HAP-1 (cell line): ENCODE measurements at places on chromosomes 4 and X.

DNA sequence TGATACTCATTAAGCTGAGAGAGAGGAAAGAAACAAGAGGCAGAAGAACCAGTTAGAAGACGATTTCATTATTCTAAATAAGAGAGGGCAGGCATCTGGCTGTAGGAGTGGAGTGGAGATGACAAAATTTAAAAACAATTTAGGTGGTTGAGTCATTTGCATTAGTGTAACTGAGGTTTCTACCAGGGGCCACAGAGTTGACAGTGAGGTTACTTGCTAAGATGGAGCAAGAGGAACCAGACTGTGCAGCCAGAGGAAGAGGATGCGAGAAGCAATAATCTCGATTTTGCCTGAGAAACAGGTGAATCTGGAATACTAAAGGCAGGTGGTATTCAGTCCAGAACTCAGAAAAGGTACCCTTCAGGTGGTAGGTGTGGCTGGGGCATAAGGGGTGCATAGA, 491.9 kb downstream of the MID1IP1 start:
- no peak for DNase-seq

GRCh38 chrX:105260291-105261043, 40.0 kb upstream of the TEX13A start:
- peak; percentile 10 for DNase-seq

DNA sequence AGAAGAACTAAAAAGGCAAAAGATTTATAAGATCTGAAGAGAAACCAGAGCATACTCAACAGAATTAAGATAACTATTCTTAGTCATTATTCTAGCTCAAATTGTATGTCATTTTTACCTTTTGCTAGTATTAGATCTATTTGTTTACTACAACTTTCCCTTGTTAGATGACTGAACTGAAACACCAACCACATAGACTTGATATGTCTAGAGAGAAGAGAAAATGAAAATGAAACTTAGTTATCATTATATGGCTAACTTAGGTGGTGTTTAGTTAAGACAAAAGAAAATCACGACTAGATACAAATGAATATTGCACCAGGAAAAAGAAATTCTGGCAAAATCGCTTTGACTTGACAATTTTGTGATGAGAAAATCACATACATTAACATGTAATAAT, 690.8 kb downstream of the PCDH18 start:
- no peak for DNase-seq

- no peak for DNase-seq
These were observed 2.5 kb downstream of the DCK start for GRCh38 chr4:70996018-70996360.

DNA sequence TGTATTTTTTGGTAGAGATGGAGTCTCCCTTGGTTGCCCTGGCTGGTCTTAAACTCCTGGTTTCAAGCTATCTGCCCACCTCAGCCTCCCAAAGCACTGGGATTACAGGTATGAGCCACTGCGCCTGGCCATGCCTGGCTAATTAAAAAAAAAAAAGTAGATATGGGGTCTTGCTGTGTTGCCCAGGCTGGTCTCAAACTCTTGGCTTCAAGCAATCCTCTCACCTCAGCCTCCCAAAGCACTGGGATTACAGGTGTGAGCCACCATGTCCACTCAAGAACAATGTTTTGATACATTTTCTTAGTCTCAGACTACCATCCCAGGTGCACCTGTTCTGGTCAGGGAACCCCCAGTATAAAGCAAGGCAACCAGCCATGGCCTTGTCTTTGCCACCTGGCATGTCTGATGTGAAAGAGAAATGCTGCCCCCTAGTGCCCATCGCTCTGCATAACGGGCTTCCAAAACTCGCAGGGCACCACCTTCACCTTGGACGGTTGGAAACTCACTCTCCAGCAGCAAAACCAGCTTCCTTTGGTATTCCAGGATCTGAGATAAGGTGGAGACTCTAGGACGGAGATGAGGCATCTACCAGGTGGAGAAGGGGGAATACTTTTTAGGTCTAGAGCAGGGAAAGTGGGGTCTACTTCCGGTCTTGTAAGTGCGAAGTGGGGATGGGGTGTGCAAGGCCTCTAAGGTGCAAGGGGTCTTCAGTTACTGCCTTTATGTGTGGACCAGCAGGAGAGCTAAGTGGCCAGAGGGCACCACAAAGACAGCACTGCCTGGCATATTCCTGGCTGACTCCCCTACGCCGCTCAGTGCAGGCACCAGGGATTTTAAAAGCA, 47.7 kb upstream of the AFAP1 start:
- peak; percentile 59 for DNase-seq

DNA sequence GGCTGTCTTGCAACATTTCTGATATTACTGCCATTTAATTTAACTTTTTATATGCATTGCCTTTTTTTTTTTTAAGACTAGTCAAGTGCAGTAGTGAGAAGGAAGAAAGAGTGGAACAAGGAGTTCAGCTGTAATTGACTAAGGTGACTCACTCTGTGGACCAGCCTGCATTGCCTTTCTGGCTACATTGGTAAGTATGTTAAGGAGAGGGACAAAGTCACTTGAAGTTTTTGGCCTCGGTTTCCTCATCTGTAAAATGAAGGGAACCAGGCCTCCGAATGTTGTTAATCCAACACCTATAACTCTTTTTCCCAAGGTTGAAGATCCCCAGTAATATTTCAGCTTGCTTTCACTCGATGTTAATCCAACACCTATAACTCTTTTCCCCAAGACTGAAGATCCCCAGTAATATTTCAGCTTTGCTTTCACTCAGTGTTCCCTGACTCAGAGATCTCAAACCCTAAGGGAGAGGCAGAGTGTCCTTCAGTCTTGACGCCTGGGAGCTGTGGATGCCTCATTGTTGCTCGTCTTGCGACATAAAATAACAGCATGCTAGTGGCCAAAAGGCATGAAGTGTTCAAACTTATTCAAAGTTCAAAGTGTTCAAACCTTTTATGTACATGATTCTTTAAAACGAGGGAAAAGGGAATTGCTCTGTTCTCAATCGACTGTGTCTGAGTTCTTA, 102.0 kb downstream of the SORBS2 start:
- DNase-seq, result no peak

GRCh38 chr4:80367737-80368136, 32.2 kb downstream of the CFAP299 start:
- DNase-seq, result no peak

DNA sequence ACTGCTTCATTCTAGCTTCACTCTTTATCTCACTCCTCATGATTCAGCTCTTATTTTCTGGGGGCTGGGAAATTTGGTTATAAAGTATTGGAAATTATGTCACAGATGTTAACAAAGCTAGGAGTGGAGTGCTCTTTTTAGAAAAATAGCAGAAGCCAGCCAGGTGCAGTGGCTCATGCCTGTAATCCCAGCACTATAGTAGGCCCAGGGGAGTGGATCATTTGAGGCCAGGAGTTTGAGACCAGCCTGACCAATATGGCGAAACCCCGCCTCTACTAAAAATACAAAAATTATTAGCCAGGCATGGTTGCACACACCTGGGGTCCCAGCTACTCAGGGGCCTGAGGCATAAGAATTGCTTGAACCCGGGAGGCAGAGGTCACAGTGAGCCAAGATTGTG, 97.2 kb upstream of the GUCY1A1 start:
- no peak for DNase-seq

- no peak for DNase-seq
These were observed 52.1 kb downstream of the VSIG4 start for GRCh38 chrX:65987811-65988210.

DNA sequence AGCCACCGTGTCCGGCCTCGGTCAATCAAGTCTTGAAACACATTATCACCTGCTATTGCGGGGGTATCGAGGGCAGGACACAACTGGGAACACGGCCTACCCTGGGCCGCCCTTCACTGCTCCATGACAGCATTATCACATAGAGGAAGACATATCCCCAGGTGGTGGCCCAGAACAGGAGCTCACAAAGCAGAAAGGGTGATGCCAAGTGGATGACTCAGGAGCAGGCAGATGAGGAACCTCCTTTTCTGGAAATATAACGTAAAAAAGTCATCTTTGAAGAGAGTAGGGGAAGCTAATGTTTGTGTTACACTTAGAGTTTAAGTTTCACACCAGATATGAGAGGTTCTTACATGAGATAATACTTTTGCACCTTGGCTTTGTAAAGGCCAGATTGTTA, 5.3 kb upstream of the SUPT20HL1 start:
- no peak for DNase-seq

GRCh38 chr4:168293386-168293975, 25.1 kb downstream of the DDX60 start:
- DNase-seq, result no peak

- DNase-seq, result peak; percentile 62
These were observed 4.4 kb downstream of the RBPJ start for GRCh38 chr4:26325191-26325590.

GRCh38 chrX:56796641-56797395, 67.8 kb downstream of the NBDY start:
- DNase-seq, result no peak

DNA sequence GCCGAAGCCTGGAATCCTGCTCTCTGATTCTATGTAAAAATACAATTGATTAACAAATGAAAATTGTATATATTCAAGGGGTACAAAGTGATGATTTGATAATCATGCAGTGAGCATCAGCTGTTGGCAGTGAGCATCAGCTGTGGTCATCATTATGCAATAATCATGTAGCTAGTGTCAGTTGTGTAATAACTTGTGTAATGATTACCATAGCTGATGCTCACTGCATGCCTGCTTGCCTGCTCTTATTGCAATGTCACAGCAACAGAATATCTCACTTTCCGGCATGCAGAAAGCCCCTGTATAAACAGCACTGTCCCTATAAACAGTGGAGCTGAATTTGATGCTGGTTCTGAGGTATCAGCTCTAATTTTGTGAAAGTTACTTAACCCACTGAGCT, 46.8 kb downstream of the SULT1B1 start:
- no peak for DNase-seq

GRCh38 chr4:121112530-121112929, 40.2 kb upstream of the NDNF start:
- no peak for DNase-seq

- DNase-seq, result no peak
These were observed 27.7 kb upstream of the GPC3 start for GRCh38 chrX:134013092-134013497.

GRCh38 chrX:135393051-135393450, 28.7 kb upstream of the SMIM10L2A start:
- no peak for DNase-seq

DNA sequence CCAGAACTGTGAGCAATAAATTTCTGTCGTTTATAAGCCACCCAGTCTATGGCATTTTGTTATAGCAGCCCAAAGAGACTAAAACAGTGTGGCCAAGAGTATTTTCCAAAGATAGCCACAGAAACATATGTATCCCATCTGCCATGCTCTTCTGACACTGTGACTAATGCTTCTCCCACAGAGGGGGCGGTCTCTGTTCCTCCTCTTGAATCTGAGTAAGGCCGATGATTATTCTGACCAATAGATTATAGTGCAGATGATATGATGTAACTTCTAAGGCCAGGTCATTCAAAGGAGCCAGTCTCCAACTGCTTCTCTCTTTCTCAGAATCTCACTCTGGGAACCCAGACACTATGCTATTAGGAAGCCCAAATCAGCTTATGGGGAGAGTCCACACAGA, 570.7 kb downstream of the BCOR start:
- no peak for DNase-seq

- no peak for DNase-seq
These were observed 21.5 kb downstream of the DNAAF6 start for GRCh38 chrX:107227780-107228485.

DNA sequence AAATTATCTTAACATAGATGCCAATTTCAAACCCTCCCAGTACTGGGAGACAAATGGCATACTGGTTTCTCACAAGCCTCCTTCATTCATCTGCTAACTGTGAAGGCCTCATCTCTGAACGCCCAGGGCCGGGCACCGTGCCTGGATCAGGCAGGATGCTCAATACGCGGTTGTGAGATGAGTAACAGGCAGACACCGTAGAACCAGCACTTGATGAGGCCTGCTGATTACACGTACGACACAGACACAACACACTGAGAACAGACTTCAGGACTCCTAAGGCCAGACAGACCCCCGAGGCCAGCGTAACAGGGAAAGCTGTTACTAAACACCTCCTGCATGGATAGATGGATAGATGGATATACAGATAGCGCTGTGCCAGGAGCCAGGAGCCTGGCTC, 154.6 kb downstream of the AFAP1 start:
- no peak for DNase-seq

DNA sequence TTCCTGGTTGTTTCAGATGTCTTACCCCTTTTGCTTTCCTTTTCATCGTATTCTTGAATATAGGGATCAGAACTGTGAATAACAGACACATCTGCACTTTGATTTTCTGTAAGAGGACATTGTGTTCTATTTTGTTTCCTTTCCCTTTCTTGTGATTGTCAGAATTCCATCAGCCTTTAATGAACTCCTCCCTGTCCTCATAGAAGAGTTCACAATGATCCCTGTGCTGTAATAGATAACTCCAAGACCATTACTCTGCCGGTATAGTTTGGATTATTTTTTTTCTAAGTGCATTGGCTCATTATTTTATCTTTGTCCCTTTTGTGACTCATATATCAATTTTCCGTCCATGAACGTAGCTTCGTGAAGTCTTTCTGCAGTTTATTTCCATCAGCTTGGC, 59.7 kb upstream of the PRDM8 start:
- DNase-seq, result no peak

- peak; percentile 32 for DNase-seq
These were observed 204.9 kb downstream of the SMARCA1 start for GRCh38 chrX:129318375-129318774.

DNA sequence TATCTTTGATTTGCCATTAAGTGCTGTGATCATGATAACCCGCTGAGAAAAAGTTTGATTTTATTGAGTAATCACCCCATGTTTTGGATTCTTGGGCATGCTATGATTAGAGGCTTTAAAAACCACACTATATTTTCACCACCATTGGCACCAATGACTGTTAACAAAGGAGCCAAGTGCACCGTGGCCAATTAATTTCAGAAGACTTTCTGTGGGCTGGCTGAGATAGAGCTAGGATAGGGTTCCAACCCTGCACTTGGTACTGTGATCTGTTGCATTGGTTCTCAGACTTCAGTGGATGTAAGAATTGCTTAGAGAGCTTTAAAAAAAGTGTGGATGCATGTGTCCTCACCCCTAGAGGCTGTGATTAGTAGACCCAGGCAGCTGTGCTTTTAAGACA, 32.4 kb downstream of the OCRL start:
- no peak for DNase-seq

DNA sequence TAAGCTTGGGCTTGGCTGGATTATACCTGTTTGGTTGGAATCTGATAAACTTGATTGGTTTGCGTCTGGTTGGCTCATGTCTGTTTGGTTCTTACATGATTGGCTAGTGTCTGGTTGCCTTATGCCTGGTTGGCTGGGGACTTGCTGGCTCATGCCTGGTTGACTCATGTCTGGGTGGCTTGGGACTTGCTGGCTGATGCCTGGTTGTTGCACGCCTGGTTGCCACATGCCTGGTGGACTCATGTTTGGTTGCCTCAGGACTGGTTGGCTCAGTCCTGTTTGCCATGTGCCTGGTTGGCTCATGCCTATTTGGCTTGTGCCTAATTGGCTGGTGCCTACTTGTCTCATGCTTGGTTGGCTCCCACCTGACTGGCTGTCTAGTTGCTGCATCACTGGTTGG, 104.5 kb downstream of the APOOL start:
- DNase-seq, result no peak

DNA sequence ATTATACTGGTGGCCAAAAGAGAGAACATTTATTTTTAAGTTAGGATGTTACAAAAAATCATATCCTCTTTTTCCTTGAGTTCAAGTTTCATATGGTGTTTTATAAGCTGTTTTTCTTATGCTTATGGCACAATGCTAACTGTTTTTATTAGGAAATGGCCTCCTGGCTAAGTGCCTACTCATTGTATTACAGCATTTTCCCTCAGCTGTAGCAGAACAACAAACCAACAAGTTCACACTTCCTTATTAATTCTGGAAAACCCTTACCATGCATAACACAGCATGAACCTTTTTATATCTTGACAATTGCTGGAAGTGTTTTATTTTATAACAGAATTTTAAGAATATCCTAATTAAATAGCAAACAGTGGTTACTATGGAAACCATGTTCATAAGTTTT, 165.8 kb downstream of the GASK1B start:
- no peak for DNase-seq
